Stomach (tissue), 19 donors: ENCODE measurements at places on chromosomes 7 and 10. TPM values are rescaled to one million over a fixed set of nuclear protein-coding genes. Genes with fewer than 3 reads are reported as not detected.

TWIST1 gene
- polyA plus RNA-seq = 3.2 TPM

HOXA3 gene
- 4.8 TPM for polyA plus RNA-seq

TMEM130 gene
- 0.37 TPM for polyA plus RNA-seq

AKR1C4 gene
- polyA plus RNA-seq = not detected

GIMAP7 gene
- 14.8 TPM for polyA plus RNA-seq

CTNNA3 gene
- not detected for polyA plus RNA-seq

FAM237B gene
- polyA plus RNA-seq = not detected

PAPOLB gene
- polyA plus RNA-seq = not detected

SORBS1 gene
- 34.4 TPM for polyA plus RNA-seq

AKR1C1 gene
- polyA plus RNA-seq = 130 TPM

C10orf67 gene
- not detected for polyA plus RNA-seq

ALOX5 gene
- polyA plus RNA-seq = 7.4 TPM

SPDYE1 gene
- polyA plus RNA-seq = not detected

SGPL1 gene
- 6.0 TPM for polyA plus RNA-seq

IRF5 gene
- 3.4 TPM for polyA plus RNA-seq

INMT gene
- 7.2 TPM for polyA plus RNA-seq

TMEM140 gene
- polyA plus RNA-seq = 6.5 TPM

SYCE1 gene
- polyA plus RNA-seq = 0.45 TPM

ZNF735 gene
- not detected for polyA plus RNA-seq

MYO1G gene
- 3.2 TPM for polyA plus RNA-seq

EIF5AL1 gene
- 0.68 TPM for polyA plus RNA-seq

MOGAT3 gene
- not detected for polyA plus RNA-seq

ITGB8 gene
- polyA plus RNA-seq = 1.9 TPM

PPP1R17 gene
- not detected for polyA plus RNA-seq

TMED4 gene
- 36.1 TPM for polyA plus RNA-seq

SLC35G1 gene
- polyA plus RNA-seq = 2.4 TPM

TMEM178B gene
- polyA plus RNA-seq = 0.06 TPM

GNAT3 gene
- polyA plus RNA-seq = not detected

ESYT2 gene
- polyA plus RNA-seq = 7.8 TPM

ZNF853 gene
- 2.0 TPM for polyA plus RNA-seq

SPDYE2 gene
- not detected for polyA plus RNA-seq

ANK3 gene
- 6.7 TPM for polyA plus RNA-seq

ADAMTS14 gene
- polyA plus RNA-seq = 0.62 TPM

LRRC18 gene
- polyA plus RNA-seq = not detected

PRSS37 gene
- not detected for polyA plus RNA-seq
